Activated naive CD8-positive, alpha-beta T cell treated with anti-CD3 and anti-CD28 coated beads for 36 hours (primary cell): ENCODE measurements at places on chromosomes 7 and 10. TPM values are rescaled to one million over a fixed set of nuclear protein-coding genes. Genes with fewer than 3 reads are reported as not detected.

The NUDT13 gene
- 1.4 TPM for total RNA-seq

The PPP2R2D gene
- 25.7 TPM for total RNA-seq

The BNIP3 gene
- total RNA-seq: 115 TPM

The IL2RA gene
- total RNA-seq: 698 TPM

The SEMA3A gene
- total RNA-seq: 1.9 TPM

The AGR2 gene
- not detected for total RNA-seq

The CRTAC1 gene
- total RNA-seq: not detected

The LLCFC1 gene
- not detected for total RNA-seq

The RAMP3 gene
- total RNA-seq: not detected

The HYCC1 gene
- total RNA-seq: 27.9 TPM

The LIPJ gene
- total RNA-seq: not detected

The MYO1G gene
- total RNA-seq: 306 TPM

The PCLO gene
- total RNA-seq: not detected

The PTF1A gene
- not detected for total RNA-seq

The CASP2 gene
- 71.8 TPM for total RNA-seq

The LIPF gene
- total RNA-seq: not detected

The CFTR gene
- not detected for total RNA-seq
